ENCODE measurements at places on chromosomes 2 and 18. TPM values are rescaled to one million over a fixed set of nuclear protein-coding genes. Genes with fewer than 3 reads are reported as not detected.

- DNase-seq = peak; percentile 46
These were observed 63.0 kb downstream of the TANK start for GRCh38 chr2:161223139-161223732.

DNA sequence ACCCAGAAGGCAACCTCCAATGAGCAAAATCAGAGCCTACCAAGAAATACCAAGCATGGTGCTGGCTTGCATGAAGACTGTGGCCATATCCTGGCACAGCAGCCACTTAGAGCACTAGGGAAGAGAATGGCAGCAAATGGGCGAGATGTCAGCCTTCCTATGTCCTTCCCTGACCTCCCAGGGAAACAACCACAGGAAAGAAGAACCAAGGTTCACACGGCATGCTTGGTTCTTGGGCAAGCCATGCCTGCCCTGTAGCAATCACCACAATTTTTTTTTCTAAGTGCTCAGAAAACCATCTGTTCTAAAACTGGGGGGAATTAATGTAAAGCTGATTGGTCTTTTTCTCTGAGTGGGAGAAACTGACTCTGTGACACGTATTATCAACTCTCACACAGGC, 27.8 kb downstream of the GALNT14 start:
- DNase-seq = no peak

DNA sequence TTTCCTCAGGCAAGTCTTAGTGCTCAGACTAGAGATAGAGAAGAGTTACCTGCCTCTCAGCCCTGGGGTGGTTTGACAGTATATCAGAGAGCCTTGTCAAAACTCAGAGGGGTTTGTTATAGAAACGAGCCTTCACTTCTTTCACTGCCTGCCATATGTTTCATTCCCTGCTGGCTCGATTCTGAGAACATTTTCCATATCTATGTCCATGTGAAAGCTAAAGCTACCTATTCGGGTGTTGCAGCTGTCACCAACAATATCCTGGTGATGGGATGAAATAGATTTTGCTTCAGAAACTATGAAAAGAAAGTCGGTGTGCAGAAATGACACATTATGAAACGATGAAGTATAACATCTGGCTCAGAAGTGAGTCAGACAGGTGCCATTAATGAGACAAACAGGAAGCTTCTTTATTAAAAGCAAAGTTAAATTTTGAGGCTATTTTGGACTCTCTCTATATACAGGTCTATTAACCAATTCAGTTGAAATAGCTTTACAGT, 56.1 kb upstream of the TANK start:
- DNase-seq = no peak

DNA sequence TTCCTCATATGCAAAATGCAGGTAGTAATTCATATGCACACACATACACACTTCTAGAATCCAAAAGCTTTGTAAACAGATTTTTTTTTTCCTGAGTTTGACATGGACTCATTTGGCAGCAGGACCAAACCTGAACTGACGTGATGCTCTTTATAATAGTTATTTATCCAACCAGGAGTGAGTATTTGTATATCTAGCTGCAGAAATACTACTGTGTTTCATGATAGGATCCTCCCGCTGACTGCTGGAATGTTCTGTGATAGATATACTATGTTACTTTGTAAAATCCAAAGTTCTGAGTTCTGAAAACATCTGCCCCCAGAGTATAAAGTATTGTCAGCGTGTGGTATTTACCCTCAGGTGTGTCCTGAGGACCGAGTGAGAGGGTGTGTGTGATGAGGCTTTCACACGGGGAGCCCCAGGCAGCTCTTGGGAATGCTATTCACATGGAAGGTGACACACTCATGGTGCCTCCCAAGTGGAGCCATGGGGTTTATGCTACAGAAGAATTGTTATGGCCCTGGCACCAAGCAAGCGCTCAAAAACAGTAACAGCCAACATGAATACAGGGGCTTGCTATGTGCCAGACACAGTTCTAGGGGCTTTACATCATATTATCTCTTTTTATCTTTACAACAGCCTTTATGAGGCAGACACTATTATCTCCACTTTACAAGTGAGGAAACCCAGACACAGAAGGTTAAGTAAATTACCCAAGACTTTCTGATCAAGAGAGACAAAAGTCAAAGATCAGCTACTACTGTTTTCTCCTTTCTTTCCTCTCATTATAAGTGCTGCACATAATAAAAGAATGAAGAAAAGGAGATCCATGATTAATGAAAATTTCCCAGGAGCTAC, 16.7 kb upstream of the TXNDC2 start:
- DNase-seq = no peak

DNA sequence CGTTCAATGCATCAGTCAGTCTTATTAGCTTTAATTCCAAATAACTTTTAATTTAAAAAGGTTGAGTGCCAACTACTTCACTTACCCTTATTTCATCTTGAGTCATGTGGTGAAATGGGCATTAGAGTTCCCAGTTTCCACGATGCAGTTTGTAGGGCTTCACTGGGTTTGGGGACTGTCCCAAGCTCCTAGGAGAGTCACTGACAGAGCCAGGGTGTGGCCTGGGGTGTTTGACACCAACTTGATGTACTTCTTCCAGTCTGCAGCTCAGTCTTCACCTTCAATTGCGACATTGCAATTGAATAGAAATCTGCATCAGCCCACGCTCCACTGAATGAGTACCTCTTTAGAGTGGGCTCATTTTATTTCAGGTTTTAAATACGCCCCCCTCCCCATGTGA, 165.3 kb downstream of the ARL4C start:
- DNase-seq = no peak

DNA sequence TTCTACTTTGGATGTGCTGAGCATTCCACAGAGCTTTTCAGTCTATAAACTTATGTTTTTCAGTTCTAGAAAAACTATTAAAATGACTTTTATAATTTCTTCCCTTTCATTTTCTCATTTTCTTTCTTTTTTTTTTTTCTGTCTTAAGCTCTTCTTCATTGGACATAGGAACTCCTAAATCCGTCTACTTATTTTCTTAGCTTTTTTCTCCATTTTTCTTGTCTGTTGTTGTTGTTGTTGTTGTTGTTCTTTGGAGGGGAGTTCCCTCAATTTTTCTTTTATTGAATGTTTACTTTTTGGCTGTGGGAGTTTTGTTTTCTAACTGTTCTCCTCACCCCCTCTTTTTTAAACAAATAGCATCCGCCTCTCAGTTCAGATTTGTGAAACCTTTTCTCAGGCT, 7.9 kb downstream of the SOCS6 start:
- no peak for DNase-seq

- no peak for DNase-seq
These were observed 38.1 kb downstream of the SMAD4 start for GRCh38 chr18:51068105-51068504.

GRCh38 chr2:101569886-101570520, 95.1 kb upstream of the RFX8 start:
- no peak for DNase-seq

DNA sequence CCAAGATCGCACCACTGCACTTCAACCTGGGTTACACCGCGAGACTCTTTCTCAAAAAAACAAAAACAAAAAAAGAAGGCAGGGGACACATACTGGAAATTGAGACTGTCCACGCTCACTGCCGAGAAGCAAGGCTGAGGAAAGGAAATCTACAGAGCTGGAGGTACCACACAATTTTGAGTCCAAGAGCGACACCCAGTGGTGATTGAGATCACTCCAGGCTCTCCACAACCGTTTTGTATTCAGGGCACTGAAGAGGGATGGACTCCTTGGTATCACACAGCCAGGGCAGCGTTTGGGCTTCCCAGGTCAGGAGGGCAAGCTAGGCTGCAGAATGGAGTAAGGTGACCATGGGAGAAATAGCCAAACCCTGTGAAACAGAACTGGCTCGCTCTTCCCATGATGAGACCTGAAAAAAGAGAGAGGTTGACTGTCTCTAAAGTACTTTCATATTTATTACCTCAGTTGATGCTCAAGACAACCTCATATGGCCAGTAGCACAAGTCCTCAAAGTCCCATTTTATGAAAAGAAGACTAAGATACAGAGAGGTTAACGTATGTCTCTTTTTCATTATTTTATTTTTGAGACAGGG, 74.5 kb upstream of the YPEL5 start:
- peak; percentile 77 for DNase-seq

GRCh38 chr2:86118130-86118529, 12.1 kb downstream of the PTCD3 start:
- DNase-seq = no peak

- no peak for DNase-seq
These were observed 16.4 kb upstream of the STARD7 start for GRCh38 chr2:96225016-96225533.

DNA sequence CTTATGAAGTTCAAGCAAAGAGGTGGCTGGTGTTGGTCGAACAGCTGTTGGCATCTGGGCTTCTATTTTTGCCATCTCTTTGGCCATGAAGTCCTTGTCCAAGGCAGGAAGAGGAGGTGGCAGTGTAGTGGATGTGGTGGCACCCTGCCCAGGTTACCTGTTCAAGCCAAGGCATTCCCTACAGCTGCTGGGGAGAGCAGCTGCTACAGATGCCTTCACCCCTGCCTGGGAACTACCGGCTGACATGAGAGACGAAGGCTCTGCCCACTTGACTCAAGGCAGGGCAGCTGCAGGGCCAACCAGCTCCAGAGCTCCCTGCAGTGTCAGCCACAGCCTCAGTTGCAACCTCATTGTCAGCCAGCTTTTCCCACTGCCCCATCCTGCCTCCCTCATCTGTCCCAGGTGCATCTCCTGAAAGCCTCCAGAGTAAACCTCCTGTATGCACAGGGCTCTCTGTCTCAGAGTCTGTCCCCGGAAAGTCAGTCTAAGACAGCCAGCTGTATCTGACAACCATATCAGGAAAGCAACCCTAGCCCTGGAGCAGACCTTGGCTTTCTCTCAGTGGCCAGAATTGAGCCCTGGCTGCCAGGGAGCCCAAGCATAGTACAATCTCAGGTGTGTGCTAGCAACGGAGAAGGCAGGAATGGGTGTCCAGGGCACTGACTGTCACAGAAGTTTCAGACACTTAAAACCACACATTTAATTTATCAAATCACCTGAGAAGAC, 115.9 kb downstream of the RPIA start:
- no peak for DNase-seq

DNA sequence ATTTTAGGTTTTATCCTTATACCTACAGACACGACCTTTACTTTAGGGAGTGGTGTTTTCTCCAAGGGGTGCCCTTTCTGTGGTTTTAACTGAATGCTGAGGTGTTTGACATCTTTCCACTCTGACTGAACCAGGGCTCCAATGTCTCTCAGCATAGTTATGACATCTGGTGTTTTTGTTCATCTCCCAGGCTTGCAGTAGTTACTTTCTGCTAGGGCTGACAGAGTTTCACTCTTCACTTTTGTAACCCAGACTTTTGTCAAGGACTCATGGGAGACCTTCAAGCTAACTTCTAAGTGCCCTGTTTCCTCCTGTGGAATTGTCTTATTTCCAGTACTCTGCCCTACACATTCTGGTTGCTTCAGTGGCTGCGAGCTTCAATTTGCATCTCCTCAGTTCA, 103.1 kb downstream of the CCDC85A start:
- no peak for DNase-seq

- no peak for DNase-seq
These were observed 125.7 kb downstream of the KCTD1 start for GRCh38 chr18:26422472-26423162.

DNA sequence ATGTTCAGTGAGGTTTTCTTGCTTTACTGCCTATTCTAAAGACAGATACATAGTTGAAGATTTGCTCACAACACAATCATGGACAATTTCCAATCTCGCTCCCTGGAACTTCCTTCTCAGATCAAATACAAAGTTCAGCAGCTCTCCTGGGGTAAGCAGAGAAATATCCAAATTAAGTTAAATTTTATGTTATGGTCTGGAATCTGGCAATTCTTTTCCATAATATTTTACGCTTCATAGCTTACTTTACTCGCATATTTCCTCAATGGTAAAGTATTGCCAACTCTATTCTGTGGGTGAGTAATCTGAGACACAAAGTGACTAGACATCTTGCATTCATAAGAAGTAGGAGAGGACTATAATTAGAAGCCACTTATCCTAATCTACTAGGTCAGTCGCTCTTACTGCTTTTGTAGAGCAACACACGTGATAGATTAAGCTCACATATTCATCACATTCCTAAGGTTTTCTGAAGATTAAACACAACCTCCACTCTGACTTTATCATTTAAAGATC, 529.4 kb downstream of the CCDC85A start:
- DNase-seq = no peak

DNA sequence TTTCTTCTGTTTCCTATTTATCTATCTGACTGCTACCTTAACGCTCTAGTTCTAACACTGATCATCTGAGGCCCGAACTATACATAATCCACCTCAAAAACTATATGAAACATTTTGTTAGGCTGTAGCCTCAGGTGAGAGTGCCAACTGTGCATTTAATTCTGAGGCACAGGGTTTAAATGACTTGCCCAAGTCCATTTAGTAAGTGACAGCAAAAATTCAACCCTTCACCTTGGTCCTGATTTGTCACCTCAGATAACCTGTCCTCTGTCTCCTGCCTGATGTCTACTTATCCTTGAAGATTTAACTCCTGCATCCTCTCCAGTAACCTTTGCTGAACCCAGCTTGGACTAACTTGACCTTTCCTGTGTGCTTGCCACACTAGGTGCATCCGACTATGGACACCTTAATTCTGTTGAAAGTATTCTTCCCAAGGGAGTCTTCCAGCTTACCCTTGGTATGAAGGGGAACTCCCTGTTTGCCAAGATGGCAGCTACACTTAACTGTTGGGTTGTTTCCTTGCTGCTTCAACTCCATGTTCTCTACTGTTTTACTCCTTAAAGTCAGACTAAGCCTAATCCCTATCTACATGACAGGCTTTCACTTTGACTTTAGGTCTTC, 23.5 kb downstream of the CD302 start:
- DNase-seq = no peak

DNA sequence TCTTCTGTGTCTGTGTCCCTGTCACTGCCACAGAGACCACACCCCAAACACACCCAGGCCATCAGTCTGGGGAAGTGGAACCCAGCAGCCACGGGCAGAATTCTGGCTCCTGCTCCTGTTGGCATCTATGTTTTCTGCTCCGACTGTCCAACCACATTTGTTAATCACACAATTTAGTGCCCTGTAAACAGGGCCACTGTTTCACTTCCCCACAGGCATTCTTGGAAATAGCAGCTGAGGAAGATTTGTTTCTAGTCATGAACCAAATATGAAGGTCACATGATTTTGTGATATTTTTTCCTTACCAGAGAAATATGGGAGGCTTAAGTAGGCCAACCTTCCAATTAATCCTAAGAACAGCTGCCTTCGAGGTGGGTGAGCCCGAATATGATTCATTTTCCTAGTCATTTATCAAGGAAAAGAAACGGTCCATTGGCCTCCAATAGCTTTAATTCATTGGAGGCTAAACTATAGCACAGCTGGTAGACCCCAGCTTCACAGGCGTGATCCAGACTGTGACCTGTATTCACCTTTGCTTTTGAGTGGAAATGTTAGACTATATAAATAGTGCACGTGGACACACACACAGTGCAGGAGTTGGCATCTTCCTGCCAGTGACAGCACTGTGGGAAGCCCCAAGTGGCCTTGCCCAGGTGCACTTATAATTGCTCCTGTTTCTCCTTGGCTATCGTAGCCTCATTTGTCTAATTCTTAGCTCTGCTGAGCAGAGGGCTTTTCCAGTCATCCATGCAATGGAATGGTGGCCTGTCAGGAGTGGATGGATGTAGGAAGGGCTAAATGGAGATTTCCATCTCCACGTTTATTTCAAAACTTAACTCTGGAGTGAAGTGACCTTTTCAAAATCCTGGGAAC, 267.9 kb downstream of the LPIN1 start:
- DNase-seq = no peak

Gene C1D
- 14.7 TPM for total RNA-seq

Gene AMER3
- not detected for total RNA-seq

Gene ZBTB14
- 26.6 TPM for total RNA-seq

Gene PGAP1
- 42.0 TPM for total RNA-seq

Gene EVX2
- not detected for total RNA-seq

Gene HADHA
- total RNA-seq = 124 TPM

Gene ERICH2
- not detected for total RNA-seq

Gene ODC1
- 50.3 TPM for total RNA-seq

Gene EMX1
- not detected for total RNA-seq
